ENCODE measurements at places on chromosomes 1 and 21.

DNA sequence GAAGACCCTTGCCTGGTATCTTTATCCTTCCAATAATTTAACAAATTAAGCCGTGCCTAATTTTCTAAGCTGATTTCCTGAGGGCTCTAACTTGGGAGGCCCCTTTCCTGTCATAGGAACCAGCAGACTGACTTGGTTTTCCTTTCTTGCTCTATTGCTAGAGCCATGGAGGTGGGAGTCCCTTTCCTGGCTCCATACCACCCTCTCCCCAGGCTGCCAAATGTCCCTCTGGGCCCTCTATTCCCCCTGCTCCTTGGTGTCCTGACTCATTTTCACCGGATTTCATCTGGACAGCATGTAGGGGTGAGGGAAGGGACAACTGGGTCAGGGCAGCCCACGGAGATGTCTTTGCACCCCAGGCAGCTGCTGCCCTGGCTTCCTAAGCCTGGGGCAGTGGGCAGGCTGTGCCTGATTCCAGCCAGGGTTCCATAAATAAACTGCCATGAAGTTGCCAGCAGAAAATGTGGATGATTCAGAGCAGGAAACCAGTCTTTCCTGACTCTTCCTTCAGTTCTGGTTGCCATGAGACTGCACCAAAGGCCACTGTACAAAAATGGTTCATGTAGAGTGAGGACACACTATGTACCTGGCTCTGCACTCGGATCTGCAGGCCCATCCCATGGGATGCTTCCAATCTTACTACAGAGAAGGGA is 38.0 kb upstream of the SERBP1 start:
- DNase-seq = no peak

DNA sequence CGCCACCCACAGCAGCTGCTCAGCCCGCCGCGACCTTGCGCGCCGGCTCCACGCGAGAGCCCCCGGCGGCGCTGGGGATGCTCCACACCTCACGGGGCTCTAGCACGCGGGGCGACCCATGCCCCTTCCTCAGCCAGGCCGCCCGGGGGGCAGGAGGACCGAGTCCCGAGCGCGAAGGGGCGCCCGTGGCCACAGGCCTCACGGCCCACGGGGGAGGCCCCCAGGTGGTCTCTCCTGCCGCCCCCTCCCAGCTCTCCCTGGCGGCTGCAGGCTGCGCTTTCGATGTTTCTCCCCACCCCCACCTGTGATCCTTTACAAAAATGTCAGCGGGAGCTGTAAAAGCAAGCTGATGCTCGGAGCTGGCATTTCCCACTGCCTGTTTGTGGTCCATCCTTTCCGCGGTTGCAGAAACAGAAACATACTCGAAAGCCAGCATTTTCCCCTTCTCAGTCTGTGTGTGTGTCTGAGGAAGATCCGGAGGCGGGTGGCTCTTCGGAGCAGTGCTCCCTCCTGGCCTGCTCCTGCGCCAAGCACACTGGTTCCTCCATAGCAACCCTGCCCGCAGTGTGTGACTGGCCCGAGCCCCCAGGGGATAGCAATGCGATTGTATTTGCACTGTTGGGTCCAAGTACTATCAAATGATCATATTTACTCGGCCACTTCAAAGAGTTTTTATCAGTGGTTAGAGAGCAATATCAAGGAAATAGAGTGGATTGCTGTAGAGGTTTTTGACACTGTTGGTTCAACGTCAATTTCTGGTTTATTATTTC is 2.1 kb downstream of the KIF26B start:
- DNase-seq = no peak

GRCh38 chr1:7153464-7153863 is 368.2 kb downstream of the CAMTA1 start:
- DNase-seq = no peak

DNA sequence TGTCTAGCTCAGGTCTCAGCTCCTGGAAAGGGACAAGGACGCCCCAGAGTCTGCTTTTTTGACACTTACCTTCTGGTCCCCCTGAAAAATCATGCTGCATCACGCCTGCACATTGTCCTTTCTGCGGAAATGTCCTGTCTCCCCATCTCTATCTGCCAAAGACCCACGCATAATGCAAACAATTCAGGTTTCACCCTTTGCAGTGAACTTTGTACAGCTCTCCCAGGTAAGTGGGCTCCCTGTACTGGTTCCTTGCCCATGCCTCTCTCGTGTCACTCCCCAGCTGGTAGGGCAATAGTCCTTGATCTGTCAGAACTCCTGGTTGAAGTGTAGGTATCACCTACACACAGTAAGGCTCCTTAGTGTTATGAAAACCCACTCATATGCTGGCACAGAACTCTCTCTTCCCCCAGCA is 102.9 kb upstream of the IRF2BP2 start:
- no peak for DNase-seq

GRCh38 chr1:160399544-160400222 is 681 bp upstream of the VANGL2 start:
- DNase-seq = no peak

DNA sequence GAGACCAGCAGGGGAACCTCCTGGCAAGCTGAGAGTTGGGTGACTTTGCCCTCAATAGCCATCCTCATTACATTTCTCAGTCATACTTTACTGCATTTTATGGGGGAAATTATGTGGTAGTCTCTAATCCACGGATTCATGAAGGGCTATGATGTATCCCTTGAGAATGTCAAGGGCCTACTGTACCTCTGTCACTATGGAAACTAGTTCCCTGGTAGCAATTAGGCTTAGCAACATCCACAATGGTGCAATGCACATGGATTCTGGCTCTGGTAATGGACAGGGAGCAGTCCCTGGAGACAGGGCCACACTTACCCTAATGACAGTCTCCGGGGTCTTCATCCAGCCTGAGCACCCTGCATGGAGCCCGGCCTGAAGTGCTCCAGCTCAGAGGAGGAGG is 26.5 kb downstream of the LRRN2 start:
- DNase-seq = no peak

DNA sequence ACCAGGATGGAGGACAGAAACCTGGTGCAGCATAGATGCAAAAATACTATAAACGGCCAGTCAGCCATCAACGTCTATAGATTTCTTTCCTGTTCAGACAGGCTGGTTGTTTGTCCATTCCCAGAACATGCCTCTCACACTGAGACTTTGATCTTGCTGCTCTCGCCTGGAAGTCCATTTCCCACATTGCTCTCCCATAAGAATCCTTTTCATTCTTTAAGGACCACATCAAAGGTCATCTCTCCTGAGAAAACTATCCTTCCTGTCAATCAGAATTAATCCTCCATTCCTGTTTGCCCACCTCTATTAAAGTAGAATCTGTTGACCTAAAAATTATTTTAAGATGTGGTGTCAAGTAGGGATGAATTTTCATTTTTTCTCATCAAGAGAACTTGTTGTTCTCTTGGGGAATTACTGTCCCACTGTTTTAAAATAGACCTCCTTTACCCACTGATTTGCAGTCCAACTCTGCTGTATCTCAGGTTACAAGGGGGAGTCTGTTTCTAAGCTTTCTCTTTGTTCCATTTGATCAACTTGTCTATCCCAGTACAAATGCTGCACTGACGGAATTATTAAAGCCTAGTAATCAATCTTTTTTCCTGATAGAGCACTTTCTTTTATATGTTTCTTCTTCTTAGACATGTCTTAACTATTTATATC is 172.7 kb downstream of the PATJ start:
- no peak for DNase-seq

DNA sequence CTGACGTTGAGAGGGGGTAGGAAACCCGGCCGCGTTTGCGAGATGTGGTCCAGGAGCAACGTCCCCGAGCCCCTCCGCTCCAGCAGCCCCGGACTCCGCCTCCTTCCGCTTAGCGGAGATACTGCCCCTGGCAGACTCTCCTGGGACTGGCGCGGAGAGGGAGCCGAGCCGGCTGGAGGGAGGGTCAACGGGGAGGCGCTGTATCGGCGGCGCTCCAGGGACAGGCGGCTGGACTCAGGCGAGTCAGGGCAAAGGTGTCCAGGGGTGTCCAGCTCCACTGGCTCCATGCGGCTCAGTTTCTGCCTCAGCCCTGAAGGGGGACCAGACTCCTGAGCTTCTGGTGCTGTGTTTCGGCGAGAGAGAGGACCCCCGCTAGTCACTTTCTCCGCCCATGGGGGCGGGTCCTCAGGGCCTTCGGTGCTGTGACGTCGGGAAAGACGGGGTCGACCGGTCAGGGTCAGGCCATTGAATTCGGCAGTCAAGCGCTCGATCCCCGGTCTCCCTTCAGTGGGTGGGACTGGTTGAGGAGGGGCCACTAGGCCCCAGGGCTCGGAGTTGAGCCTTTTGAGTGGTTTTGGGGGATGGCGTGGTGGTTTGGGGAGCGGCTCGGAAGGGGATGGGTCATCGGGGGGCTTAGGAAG is 2.8 kb upstream of the LIX1L start:
- peak; percentile 68 for DNase-seq

DNA sequence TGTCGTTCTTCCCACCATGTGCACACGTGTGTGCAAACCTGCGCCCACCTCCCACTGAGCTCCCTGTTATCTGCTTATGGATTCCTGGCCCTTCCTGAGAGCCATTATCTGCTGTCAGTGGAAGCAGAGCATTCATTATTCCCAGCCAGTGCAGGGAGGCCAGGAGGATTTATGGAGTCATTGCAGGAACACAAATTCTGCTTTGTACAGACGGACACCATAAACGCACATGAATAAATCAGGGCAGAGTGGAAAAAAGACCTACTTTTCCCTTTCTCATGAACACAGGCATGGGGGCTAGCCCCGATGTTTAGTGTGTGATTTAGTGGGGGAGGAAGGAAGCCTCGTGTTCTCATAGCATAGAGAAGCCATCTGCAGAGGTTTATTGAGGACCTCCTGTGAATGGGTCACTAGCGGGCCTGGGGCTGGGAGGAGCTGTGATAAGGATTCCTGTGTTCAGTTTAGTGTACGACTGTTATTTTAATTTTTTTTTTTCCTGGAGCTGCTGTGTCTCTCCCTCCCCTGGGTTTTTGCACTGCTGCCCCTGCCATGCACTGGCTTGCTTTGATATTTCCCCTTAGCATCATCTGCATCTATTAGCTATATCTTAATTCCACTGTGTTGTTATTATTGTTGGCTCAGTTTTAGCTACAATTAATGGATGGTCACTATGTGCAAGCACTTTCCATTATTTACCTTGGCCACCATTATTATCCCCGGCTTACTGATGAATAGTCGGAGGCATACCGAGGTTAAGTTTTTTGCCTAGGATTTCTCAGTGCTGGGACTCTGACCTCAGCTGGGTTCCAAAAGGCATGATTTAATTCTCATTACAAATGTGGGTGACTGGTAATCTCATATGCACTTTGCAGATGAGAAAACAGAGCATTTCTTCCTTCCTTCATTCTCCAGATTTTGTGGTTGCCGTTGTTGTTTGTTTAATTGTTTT is 33.0 kb downstream of the HUNK start:
- no peak for DNase-seq

- no peak for DNase-seq
Observed at GRCh38 chr1:7295946-7296345, 475.1 kb upstream of the VAMP3 start.

DNA sequence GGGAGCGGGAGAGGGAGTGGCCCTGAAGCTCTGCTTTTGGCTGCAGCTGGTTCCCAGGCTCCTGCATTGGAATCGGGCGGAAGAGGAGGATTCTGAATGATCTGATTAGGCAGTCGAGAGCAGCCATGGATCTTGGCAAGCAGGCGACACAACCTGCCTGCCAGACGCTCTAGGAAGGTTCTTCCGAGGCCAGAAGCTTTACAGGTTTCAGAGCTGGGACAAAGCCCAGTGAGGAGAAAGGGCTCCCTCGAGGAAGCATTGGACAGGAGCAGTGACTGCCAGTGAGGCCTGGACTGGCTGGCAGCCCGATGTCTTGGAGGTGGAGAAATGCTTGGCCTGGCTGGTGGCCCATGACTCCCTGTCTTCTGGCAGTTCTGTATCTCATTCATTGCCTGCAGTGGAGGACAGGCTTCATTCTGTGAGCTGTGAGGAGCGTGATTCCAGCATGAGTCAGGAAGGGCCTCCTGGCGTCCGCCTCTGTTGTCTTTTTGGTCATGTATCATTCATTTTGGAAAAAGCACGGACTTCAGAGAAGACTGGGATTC is 132.7 kb upstream of the IPO9 start:
- DNase-seq = peak; percentile 51

GRCh38 chr1:22329148-22329515 is 122.5 kb upstream of the ZBTB40 start:
- DNase-seq = no peak

- no peak for DNase-seq
Observed at GRCh38 chr1:60678802-60679201, 403.6 kb upstream of the NFIA start.

GRCh38 chr21:29719521-29719920 is 220.3 kb downstream of the GRIK1 start:
- DNase-seq = no peak

- DNase-seq = no peak
Observed at GRCh38 chr1:179510038-179510437, 65.7 kb downstream of the NPHS2 start.

- no peak for DNase-seq
Observed at GRCh38 chr1:15154480-15155036, 1.0 kb downstream of the TMEM51 start.

DNA sequence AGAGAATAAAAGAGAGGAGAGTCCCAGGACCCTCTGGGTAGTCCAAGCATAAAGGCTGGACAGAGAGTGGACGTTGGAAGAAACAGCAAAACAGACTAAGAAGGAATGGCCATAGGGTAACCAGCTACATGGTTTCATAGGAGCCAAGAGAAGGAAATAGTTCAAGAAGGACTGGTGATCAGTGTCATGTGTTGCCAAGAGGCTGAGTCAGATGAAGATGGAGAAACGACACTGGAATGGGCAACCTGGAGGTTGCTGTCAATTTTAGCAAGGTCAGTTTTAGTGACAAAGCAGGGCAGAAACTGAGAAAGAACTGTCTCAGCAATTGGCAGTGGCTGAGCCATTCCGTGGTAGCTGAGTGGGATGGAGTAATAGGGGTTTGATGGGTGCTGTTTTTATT is 41.4 kb downstream of the HMGB4 start:
- DNase-seq = no peak

GRCh38 chr1:32208891-32209328 is at the start of gene DCDC2B:
DCDC2B (plus strand) TSS chr1:32209089; CDS start chr1:32209094, 5 bp downstream.
- peak; percentile 88 for DNase-seq

GRCh38 chr1:108732398-108732797 is 14.1 kb upstream of the STXBP3 start:
- no peak for DNase-seq

- no peak for DNase-seq
Observed at GRCh38 chr1:97308131-97308530, 586.5 kb downstream of the PTBP2 start.

DNA sequence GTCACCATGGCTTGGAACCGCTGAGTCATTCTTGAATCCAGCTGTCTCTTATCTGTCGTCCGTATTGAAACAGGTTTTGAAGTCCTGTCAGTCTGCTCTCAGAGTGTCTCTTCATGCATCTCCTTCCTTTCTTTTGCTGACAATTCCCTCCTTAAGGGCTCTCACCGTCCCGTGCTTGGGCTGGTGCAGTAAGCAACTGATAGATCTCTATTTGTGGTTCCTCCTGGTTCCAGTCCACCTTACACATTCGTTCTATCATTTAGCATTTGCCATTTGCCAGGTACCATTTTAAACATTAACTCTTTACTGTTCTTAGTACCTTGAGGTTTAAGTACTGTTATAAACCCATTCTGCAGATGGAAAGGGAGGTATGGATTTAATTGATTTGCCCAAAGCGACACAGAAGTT is 88.9 kb downstream of the DYRK1A start:
- no peak for DNase-seq

GRCh38 chr1:93710499-93711453 is 29.1 kb upstream of the BCAR3 start:
- DNase-seq = no peak

- peak; percentile 83 for DNase-seq
Observed at GRCh38 chr1:45802343-45803298, 791 bp upstream of the MAST2 start.

GRCh38 chr21:14545906-14546480 is at the start of gene SAMSN1:
SAMSN1 (minus strand) TSS chr21:14546315; CDS start chr21:14546261, 54 bp downstream.
- peak; percentile 43 for DNase-seq

Data from mucosa of gallbladder (tissue), 1 donor.